Cortex of kidney (tissue), 1 donor: ENCODE measurements at places on chromosomes 11 and 22.

DNA sequence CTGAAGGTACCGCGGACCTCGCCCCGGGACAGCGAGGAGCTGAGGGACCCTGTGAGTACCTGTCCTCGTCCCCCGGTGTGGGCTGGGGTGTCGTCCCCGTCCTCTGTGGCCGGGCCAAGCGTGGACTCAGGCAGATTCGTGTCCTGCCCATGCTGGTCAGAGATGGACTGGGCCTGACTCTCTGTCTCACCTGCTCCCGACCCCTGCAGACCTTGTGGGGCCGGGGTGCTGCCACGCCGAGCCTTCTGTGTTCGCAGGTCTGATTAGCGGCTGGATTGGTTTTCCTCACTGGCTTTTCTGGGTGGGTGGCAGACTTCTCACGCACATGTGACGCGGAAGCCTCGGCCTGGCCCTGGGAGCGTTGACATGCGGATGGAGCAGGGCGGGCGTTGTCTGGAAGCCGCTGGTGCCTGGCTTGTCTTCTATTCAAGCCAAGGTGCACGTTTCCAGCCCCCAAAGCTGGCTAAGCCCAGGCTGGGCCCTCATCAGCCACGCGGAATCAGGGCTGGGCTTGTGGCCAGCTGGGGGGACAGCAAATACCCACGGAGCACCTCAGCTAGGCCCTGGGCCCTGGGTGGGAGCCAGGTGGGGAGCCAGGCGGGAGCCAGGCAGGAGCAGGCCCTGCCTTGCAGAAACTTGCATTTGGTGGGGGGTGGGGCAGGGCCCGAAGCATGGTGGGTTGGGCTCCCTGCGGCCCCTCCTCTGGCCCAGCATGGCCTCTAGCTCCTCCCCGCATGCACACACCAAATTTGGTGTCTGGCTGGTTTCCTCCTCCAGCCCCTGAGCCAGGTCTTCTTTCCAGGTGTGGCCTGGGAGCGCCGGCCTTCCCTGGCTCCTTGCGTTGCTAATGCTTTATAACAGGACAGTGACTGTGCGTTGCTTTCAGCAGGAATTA lies 7.0 kb downstream of the GRAMD4 start:
- no peak for DNase-seq

DNA sequence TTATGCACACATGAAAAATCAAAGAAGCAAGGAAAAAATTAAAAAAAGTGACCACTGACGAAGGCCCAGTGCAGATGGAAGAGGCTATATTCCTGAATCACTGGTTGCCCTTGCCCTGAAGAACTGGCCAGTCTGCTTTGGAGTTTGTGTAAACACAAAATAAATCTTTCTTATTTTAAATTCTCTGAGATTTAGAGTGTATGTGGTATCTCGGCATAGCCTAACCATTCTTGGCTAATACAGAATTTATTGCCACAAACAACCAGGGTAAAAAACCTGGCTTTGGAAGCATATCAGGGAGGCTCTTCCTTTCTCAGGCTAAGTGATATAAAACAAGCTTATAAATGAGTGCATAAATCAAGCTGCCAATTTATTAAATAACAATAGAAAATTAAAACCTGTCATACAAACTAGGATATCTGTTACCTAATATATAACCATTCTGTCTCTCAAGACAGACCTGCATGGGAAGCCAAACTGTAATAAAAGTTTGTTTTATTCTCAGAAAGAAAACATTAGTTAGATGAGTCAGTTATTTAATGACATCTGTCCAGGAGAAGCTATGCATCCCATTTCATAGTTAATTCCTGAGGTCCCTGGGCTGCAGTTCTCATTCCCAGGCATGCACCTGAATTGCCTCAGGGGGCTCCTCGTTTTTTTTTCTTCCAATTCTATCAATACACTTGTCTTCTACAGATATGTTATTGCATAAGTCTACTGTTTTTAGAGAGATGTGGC lies 6.1 kb upstream of the TMEM135 start:
- no peak for DNase-seq

DNA sequence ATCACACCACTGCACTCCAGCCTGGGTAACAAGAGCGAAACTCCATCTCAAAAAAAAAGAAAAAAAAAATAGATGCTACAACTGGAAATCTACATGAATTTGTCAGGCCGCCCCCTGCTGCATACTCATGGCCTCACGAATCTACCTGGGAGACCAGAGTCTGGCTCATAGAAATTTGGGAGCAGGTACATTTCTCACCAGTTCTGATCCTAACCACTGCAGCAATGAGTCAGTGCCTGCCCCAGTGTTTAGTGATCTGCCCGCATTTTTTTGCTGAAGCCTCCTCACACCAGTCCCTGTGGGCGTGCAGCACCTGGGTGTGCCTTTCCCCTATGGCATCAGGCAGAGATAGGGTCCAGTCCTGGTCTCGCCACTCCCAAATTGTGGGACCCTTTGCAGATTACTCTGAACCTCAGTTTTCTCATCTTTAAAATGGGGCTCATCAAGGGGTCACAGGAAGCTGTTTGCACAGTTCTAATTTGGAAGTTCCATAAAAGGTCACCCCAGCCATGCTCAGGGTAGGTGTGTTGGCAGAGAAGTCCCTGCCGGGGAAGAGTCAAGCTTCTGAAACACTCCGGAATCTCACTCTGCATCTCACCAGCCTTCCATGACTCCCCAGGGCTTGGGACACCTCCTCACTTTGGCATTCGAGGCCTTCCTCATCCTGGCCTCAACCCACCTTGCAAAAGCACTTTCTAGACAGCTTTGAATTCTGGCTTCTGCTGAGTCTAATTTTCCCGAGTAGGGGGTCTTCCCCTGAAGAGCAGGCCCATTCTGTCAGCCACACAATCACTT lies 39.3 kb upstream of the LINC01488 start:
- no peak for DNase-seq

GRCh38 chr11:78699609-78700135 lies 125.0 kb upstream of the NARS2 start:
- no peak for DNase-seq

- no peak for DNase-seq
Measured at GRCh38 chr11:12809864-12810567, 135.8 kb downstream of the TEAD1 start.

DNA sequence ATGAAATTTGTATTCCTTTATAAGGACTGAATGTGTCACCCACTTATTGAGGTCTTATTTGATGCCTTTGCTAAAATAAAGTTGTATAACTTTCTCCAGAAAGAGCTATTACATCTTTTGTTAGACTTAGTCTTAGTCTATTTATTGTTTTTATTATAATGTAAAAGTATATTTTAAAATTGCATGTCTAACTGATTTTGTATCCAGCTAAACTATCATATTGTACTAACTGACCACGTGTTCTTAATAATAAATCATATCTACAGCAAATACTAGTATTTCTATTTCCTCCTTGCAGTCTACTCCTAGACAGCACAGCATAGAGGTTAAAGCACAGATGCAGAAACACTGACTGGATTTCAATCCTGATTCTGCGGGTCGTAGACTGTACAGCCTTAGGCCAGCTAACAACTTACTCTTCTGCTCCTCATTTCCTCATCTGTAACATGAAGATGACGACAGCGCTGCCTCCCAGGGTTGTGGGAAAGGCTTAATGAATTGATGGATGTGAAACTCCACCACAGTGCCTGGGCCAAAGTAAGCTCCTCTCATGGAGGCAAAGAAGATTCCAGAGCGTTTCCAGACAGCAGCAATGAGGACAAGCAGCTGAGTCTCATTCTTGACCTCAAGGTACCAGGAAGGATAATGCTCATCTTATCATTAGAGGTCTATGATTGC lies 13.2 kb downstream of the IFITM10 start:
- DNase-seq = no peak

- DNase-seq = no peak
Measured at GRCh38 chr11:16030664-16031063, 325.7 kb downstream of the SOX6 start.

- DNase-seq = no peak
Measured at GRCh38 chr11:80726236-80726635, 1285.4 kb upstream of the TENM4 start.

GRCh38 chr11:721247-721740 lies 15.3 kb downstream of the EPS8L2 start:
- DNase-seq = no peak

- no peak for DNase-seq
Measured at GRCh38 chr11:36360826-36361415, 64.8 kb downstream of the PRR5L start.

- no peak for DNase-seq
Measured at GRCh38 chr11:122758339-122758738, 80.0 kb upstream of the CRTAM start.
